PC-9 (cell line): ENCODE measurements at places on chromosomes 6 and 20. TPM values are rescaled to one million over a fixed set of nuclear protein-coding genes. Genes with fewer than 3 reads are reported as not detected.

DNA sequence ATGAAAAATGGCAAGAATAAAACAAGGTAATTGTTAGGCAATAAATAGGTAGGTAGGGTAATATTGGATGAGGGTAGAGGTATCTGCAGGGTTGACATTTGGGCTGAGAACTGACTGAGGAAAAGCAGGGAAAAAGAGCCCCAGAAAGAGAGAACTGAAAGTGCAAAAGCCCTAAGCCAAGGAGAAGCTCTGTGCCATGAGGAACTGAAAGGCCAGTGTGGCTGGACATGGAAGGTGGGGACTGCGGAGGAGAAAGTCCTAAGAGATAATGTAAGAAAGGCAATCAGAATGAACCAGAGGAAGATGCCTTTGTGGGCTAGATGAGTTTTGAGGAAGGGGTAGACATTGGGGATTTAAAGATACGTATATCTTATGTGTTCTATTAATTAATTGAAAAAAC, 9.9 kb upstream of the HIVEP2 start:
- no peak for DNase-seq

DNA sequence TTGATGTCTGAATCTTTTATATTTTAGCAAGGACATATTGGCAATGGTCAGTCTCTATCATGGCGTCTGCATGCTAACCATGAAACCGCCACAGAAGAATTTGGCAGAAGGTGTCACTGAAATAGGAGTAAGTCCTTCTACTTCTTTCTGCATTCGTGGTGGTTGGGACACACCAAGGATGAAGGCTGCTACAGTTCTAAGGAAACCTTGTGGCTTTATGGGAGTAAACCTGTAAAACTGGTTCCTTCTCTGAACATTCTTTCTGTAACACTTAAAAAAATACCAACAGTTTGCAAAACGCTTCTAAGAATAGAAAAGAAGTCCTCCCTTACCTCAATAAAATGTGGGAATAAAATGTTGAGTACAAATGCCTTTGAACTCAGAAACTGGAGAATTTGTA, 195.3 kb downstream of the SLC24A3 start:
- peak; percentile 70 for DNase-seq

RPL10A gene
- total RNA-seq = 1,335 and 1,742 TPM in 2 replicates

KHDRBS2 gene
- not detected in 2 replicates for total RNA-seq

SNAP91 gene
- total RNA-seq = not detected in 2 replicates
